ENCODE measurements at places on chromosomes 12 and 14. TPM values are rescaled to one million over a fixed set of nuclear protein-coding genes. Genes with fewer than 3 reads are reported as not detected.

GRCh38 chr12:52097045-52097666 lies 17.7 kb downstream of the SMIM41 start:
- DNase-seq, result no peak

Gene TOGARAM1
- total RNA-seq, result 13.5 TPM

- DNase-seq, result no peak
These were observed 60.0 kb downstream of the EML1 start for GRCh38 chr14:99853206-99853605.

DNA sequence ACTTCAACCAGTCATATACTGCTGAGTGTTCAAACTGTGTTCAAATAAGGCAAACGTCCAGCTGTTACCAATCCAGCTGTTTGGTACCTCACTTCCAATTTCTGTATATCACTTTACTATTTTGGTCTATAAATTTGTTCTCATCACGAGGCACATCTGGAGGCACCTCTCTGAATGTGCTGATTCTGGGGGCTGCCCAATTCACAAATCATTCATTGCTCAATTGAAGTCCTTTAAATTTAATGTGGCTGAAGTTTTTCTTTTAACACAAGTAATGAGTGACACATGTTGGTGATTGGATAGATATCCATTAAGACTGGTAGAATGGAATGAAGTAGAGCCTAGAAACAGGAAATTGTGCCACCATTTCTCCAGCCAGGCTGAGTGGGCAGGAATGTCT lies 617.0 kb upstream of the TMEM132C start:
- DNase-seq, result no peak

DNA sequence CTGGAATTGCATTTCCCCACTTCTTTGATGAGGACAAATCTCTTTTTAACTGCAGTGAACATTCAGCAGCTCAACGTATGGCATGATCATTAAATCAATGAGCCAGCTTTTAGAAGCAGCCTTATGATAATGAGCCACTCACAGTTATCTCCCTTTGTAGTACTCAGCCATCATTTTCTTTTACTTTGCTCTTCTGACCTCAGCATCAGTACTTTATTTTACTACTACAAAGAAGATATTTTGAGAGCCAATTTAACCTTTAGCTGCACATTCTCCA lies 250.0 kb upstream of the CLEC14A start:
- no peak for DNase-seq

Gene PTPRB
- total RNA-seq, result 15.9 TPM

Gene AKAP6
- total RNA-seq, result 4.2 TPM

DNA sequence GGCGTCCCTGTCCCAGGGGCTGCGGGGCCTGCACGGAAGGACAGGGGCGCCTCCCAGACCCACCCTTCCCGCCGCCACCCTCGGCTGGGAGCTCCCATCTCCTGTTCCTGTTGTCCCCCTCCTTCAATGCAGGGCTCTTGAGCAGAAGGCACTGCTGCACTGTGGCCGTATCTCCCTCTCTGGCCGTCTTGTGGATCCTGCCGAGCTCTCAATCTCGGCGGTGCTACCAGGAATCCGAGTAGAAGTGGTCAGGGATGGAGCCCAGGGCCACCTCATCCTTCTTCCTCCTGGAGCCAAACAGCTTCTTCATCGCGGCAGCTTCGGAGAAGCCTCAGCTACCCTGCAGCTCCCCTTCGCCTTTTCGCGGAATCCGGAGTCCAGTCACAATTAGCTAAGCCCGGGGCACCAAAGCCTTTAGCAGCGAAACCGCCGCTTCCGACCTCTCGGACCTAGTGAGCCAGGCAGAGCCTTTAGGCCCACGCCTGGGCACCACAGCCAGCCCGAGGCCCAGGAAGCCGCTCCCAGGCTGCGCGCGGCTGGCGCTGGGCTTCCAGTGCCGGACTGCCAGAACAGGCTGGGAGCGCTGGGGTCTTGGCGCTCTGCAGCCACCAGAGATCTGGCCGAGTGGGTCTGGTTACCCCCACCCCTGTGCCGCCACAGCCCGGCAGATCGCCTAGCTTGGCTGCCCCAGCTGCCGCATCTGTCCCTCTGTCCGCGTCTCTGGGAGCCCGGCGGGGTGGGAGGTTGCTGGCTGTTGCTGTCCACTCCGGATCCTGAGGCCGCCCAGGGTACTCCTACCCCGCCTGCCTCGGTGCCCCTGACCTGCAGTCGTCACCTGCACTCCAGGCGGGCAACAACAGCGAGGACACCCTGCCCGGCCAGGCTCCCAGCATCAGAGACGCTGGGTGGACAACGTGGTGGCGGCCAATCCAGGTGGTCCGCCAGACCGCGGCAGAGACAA lies 69.1 kb downstream of the ASCL4 start:
- DNase-seq, result no peak

DNA sequence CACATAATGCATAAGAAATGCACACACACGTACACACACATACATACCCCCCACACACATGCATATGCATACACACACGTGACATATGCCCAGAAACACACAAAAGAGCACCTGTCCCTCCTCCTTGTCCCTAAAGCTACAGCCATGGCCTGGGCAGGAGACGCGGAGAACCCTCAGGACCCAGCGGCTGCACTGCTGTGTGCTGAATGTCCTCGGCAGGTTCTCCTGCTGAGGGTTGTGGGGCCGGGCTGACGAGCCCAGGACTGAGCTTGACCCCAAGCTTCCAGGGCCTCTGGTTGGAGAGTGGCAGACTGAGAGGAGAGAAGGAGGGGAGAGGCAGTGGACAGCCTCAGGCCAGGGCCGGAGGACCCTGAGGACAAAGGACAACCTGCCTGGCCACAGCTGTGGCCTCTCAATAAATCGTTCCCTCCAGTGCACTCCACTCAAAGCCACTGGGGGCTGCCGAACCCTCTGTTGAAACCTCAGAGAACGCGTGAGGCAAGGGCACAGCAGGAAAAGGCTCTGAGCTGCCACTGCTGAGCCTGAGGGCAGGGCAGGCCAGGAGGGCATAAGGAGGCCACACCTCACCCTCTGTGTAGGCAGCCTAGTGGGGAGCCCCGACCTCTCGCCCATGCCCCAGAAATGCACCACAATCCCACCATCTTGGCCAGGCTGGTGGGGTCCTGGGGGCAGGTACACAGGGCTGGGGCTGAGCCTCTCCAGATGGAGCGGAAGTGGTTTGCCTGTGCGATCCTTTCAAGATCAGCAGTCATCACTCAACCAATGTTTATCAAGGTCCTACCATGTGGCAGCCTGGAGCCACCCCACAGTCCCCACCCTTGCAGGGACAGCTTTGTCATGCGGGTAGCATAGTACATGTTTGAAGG lies 3.1 kb downstream of the CACNA2D4 start:
- peak; percentile 67 for DNase-seq

Gene PAPLN
- total RNA-seq, result 44.9 TPM

GRCh38 chr12:124609041-124609989 lies 41.9 kb upstream of the NCOR2 start:
- DNase-seq, result peak; percentile 91

Gene PTPN6
- total RNA-seq, result 18.5 TPM

DNA sequence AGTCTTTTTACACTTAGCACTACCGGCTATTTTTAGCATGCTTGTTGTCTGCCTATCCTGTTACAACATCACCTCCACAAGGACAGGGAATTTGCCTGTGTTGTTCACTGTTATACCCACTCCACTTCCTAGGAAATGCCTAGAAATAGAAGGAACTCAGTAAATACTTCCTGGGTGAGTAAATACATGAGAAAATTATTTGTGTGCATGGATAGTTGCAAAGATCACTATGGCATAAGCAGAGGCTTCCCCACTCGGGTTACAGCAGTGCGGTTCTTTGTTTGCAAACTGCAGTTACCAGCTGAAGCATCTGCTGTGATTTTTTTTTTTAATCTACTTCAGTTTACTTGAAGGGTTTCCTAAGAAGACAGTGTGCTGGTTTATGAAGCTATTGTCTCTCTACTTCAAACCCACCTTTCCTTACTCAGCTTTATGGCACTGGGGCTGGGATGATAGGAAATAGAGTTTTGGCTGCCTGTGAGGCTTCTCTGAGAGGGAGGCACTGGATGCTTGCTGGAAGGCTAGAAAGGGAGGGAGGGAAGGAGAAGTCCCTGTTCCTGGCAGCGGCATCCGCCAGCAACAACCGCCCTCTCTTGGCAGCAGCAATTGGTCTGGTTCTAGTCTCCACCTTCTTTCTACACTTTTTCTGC lies 29.0 kb downstream of the PDE6H start:
- DNase-seq, result no peak
